Activated CD4-positive, alpha-beta T cell treated with anti-CD3 and anti-CD28 coated beads, Interleukin-2, amount 50 U/mL, for 1 hour (primary cell): ENCODE measurements at places on chromosomes 16 and 17.

- DNase-seq: no peak
These were observed at the start of gene NUPR1 for GRCh38 chr16:28538733-28539596. TSS of gene NUPR1 (minus strand) at chr16:28538974. CDS start at chr16:28538907, 67 bp downstream.

- no peak for DNase-seq
These were observed at the start of gene ZNF205 for GRCh38 chr16:3112058-3112880. TSS of gene ZNF205 (plus strand) at chr16:3112586. CDS start at chr16:3113431, 845 bp downstream.

DNA sequence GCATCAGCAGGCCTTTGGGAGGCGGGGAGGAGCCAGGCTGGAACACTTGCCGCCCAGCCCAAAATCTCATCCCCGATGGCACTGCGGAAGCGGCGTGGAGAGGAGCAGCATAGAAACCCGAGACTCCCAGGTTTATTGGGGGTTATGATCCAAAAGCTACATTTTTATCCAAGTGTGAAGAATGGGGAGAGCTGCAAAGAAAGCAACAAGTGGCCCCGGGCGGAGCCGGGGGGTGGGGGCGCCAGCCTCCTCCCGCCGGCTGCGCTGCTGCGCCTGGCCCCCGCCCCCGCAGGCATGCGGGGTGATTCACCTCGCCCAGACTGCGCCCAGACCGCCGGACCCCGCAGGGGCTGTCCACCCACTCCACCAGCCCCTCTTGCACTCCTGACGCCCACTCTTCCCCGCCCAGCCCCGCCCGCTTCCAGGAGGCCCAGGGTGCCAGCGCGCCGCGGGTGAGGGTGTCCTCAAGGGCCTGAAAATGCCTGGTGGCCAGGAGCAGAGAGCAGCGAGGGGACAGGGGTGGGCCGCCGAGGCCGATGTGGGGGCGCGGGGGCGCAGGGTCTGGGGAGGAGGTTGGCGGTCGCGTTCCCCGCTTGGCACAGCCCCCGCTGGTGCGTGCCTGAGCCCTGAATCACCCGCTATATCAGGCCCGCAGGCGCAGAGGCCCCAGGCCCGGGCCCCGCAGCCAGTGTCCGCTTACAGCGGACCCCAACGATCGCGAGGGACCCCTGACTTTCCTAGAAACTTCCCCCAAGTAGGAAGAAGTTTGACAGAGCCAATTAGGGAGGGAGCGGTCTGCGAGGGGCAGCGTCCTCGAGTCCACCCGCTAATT, 1.3 kb downstream of the CAVIN1 start:
- no peak for DNase-seq

DNA sequence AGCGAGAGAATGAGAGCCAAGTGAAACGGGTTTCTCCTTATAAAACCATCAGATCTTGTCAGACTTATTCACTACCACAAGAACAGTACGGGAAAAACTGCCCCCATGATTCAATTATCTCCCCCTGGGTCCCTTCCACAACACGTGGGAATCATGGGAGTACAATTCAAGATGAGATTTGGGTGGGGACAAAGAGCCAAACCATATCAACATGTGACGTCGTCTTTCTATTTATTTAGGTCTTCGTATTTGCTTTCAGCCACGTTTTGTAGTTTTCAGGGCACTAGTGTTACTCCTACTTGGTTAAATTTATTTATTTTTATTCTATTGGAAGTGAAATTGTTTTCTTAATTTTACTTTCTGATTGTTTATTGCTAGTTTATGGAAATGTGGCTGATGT, 27.9 kb upstream of the CEP20 start:
- DNase-seq: no peak

GRCh38 chr17:37134050-37134449, 185.3 kb downstream of the AATF start:
- DNase-seq: no peak

GRCh38 chr17:72588961-72589360, 468.1 kb downstream of the SOX9 start:
- peak; percentile 19 for DNase-seq

GRCh38 chr16:20681821-20682760, 15.4 kb downstream of the ACSM1 start:
- DNase-seq: no peak

GRCh38 chr16:12186774-12187335, 210.3 kb downstream of the SNX29 start:
- no peak for DNase-seq

GRCh38 chr17:4945176-4945943, 3.0 kb downstream of the PFN1 start:
- peak; percentile 72 for DNase-seq

GRCh38 chr16:10368969-10369551, 16.8 kb upstream of the ATF7IP2 start:
- DNase-seq: no peak

- DNase-seq: no peak
These were observed 119.6 kb upstream of the CNTNAP4 start for GRCh38 chr16:76157629-76158028.

DNA sequence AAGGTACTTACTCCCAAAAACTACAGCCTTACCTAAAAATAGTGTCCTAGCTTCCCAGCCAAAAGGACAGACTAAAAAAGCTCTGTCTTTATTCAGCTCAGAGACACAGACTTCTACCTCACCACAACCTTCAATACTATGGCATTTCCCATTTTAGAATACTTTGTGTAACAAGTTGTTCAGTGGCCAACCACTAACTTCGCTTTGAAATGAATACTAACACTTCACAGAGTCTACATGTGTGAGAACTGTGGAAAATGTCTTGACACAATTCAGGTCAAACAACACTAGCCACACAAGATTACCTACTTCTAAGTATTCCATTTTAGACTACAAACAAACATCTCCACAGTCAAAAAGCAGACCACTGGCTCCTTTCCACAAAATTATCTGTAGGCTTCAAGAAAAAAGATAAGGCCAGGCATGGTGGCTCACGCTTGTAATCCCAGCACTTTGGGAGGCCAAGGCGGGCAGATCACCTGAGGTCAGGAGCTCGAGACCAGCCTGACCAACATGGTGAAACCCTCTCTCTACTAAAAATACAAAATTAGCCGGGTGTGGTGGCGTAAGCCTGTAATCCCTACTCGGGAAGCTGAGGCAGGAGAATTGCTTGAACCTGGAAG, 3.2 kb downstream of the HELZ start:
- no peak for DNase-seq

GRCh38 chr17:9018726-9019125, 2.6 kb upstream of the NTN1 start:
- no peak for DNase-seq

GRCh38 chr16:74951681-74952080, 33.2 kb downstream of the WDR59 start:
- DNase-seq: no peak

- DNase-seq: no peak
These were observed 487.4 kb upstream of the SOX9 start for GRCh38 chr17:71633391-71633849.

DNA sequence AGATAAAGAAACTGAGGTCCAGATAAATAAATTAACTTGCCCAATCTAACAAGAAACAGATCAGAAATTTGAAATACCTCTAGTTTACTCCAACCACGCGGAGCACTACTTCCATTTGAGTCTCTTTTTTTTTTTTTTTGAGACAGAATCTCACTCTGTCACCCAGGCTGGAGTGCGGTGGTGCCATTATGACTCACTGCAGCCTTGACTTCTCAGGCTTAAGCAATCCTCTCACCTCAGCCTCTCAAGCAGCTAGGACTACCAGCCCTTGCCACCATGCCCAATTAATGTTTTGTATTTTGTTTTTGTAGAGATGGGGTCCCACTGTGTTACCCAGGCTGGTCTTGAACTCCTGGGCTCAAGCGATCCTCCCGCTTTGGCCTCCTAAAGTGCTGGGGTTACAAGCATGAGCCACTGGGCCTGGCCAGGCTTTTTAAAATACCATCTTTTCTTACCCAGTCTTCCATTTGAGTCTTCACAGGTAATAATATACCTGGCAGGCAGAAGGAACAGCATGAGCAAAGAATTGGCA, 3.3 kb upstream of the NACA2 start:
- no peak for DNase-seq

DNA sequence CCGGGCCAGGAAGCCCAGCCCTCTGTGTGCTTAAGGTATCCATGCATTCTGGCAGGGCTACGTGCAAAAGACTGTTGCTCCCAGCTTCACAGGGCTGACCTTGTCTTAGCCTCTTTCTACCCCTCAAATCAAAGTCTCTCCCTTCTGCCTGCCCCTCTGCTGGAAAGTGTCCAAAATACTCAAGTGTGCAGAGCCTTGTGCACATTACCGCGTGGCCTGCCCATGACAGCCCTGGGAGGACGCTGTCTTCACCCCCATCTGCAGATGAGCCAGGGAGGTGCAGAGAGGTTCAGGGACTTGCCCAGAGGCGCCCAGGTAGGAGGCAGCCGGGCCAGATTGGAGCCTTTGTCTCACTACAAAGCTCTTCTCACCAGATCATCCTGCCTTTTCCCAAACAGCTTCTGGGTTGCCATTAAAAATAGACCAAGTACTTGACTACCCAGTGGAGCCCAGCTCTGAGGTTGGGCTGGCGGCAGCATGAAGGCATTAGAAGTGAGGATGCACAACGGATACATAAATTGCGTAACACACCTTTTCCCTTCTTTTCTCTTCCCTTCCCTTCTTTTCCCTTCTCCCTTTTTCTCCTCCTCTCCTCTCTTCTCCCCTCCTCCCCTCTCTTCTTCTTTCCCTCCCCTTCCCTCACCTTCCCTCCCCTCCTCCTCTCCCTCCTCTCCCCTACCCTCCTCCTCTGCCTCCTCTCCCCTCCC, 3.5 kb downstream of the CACNG4 start:
- DNase-seq: no peak

- DNase-seq: peak; percentile 66
These were observed 20.6 kb downstream of the CYB561 start for GRCh38 chr17:63425483-63425882.

- DNase-seq: no peak
These were observed 26.1 kb downstream of the TNS4 start for GRCh38 chr17:40475234-40475908.

GRCh38 chr16:30018731-30019158, 4.3 kb upstream of the C16orf92 start:
- DNase-seq: no peak

- no peak for DNase-seq
These were observed 394.6 kb upstream of the MON1B start for GRCh38 chr16:76796416-76796815.

- no peak for DNase-seq
These were observed 327.3 kb upstream of the SOX9 start for GRCh38 chr17:71793518-71793917.

- no peak for DNase-seq
These were observed 3.9 kb downstream of the KRT12 start for GRCh38 chr17:40862985-40863733.

GRCh38 chr16:78962457-78962929, 638.0 kb downstream of the MAF start:
- DNase-seq: no peak

- DNase-seq: no peak
These were observed 15.2 kb downstream of the PIEZO1 start for GRCh38 chr16:88769617-88770460.

DNA sequence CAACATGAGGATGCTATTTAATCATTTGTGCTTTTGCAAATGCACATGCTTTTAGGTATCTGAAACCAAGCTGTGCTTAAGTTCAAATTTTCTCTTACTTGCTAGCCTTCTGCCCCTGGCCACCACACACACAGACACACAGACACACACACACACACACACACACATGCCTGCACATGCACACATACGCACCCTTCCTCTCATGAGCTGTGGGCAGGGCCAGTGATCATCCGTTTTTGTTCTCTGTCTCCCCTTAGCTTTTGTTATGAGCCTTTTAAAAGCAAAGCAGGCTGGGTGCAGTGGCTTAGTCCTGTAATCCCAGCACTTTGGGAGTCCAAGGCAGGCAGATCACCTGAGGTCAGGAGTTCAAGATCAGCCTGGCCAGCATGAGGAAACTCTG, 34.2 kb downstream of the CD300LF start:
- no peak for DNase-seq

DNA sequence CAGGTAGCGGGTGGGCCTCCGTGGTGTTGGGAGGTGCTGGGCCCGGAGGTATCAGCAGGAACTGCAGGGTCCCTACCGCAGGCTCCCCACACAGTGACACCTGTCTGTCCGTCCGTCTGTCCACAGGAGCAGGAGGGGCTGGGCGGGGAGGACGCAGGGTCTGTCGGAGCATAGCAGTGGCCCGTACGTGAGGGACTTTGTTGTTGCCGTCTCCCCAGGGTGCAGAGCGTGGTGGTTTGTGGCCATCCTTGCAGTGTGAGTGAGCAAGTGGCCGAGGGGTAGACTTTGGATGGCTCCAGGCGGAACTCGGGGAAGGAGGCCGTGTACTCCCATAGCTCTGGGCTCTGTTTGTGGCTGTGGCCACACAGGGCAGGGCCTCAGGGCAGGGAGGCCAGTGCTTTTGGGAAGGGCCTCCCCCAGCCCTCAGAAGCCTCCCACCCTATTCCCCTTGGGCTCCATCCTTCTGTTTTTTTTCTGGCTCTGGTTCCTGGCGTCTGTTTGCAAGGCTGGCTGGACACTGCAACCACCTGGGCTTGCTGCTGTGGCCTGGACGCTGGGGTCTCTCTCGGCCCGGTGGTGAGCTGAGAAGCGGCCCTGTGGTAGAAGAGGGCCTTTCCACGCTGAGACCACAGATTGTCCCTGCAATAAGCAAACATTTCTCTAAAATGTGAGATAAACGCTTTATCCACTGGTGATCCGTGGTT, 41.0 kb upstream of the ZNF750 start:
- no peak for DNase-seq

GRCh38 chr17:79742951-79743476, 12.3 kb downstream of the ENPP7 start:
- no peak for DNase-seq

- no peak for DNase-seq
These were observed 24.5 kb downstream of the WDR45B start for GRCh38 chr17:82623707-82624106.

DNA sequence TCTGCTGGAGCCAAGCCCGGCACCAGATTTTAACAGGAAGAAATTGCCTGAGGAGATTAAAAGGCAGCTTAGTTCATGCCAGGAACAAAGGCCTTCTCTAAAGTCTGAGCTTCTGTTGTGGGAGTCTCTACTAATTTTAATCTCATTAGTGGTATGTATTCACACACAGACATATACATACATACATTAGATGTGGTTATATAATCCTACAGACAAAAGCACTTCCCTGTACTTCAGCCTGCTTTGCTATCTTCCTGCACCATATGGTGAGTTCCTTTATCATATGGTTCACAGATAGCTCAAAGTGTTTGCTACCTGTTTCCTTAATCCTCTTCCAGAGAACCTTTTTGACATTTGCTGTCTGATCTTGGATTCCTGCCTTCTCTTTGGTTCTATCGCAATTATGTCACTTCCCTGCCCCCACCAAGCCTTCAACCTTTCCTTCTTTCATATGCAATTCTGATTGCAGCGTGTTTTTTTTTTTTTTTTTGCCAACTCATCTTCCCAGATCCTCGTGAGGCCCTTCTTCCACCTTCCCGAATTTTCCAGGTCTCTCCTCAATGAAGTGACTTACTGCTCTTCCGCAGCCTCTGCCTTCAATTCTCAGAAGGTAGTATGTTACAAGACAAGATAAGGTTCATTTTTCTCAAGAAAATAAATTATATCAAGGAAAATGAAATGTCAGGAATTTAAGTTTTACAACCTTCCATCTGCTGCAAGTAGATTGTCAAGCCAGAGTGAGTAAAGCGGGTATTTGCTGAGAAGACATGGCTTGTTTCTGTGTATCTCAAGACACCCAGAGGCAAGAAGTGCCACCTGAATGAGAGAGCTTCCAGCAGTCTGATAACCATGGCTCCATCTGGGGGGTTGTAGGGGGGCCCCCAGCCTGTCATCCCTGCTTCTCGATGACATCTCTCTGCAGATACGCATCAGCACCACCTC, 120.2 kb upstream of the CACNG3 start:
- no peak for DNase-seq
